NCI-H446 (cell line): ENCODE measurements at places on chromosomes 3 and 15.

DNA sequence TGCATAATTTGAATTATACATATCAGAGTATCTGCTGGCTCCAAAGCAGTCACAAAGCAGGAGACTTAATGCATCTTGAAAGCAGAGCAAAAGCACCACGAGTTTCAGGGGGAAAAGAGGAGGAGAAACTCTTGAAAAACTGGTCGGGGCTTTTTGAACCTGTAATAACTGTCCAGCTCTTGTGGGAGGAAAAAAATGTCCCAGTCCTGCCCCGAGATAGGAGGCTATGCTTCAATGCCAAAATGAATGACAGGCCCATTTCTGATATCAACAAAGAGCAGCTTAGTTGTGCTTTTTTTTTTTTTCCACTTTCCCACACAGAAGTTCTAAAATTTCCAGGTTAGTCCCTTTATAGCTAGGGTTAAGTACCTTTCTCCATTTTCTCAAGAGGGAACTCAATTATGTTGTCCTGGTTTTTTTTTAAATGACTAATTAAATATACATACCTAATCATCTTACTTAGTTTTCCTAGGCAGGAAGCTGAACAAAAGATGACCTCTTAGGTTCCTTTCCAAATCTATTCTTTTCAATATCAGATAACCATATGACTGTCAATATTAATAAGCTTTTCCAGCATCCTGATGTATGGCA lies 120.2 kb downstream of the TFDP2 start:
- no peak for DNase-seq

DNA sequence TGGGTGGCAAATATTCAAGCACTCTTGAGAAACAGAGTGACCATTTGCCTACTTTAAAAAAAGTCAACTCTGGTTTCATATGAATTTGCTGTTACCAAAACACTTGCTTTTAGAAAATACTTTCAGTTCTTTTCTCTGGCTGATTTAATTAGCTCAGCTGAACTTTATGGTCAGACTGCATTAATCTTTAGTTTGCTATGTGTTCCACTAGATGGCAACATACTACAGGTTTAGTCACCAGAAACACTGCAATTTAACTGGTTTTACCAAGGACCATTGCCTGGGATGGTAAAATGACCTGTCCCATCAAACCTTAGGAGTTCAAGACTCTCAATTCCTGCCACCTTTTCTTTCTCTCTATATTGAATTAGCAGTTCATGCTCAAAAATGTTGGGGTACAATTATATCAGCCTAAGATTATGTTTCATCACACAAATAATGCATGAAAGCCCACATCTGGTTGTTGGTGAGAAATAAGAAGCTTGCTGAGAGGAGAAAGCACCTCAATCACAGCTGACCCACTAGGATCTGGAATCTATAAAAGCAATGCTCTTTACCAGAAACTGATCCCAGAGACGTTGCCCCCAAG lies 14.2 kb downstream of the EIF4E3 start:
- DNase-seq = no peak

DNA sequence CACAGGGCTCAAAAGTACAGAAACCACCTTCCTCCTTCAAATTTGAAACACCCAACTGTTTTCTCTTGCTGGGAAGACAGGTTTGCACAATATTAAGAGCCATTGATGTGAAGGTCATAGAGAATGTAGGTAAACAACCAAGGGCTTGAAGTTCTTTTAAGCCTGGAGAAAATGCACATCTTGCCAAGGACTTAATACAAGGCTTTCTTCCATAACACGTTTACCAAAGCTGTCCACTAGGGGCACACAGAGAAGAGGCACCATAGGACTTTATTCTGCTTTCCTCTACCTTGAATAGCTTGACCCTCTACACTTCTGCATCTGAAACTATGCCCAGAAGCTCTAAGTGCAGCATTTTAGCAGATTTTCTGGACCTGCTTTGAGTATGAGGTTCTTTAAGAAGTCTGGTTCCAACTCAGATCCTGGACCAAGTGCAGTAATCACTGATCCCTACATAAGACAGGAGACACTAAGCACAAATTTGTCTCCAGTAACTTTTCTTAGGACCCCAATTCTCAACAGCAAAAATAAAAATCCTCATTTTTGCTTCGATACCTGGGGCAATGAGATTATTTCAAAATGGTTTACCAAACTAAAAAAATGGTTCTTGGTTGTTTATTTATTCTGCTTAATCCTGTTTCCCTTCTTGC lies 138.0 kb downstream of the FBN1 start:
- no peak for DNase-seq

DNA sequence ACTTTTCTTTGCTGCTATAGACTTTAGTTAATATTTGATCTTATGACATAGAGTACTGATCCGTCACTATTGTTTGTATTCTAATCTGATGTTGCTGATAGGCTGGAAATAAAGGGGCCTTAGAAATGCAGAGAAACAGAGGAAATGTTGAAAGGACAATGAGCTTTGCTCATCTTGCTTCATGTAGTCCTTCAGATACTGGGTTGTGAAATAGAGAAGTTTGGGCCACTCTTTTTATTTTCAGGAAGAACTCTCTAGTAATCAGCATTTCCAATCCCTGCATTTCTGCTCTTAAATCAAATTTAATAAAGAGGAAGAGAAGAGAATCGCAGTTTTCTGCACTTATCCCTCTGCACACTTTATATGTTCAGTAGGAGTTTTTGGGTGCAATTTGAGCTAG lies 192.8 kb upstream of the THBS1 start:
- DNase-seq = no peak

DNA sequence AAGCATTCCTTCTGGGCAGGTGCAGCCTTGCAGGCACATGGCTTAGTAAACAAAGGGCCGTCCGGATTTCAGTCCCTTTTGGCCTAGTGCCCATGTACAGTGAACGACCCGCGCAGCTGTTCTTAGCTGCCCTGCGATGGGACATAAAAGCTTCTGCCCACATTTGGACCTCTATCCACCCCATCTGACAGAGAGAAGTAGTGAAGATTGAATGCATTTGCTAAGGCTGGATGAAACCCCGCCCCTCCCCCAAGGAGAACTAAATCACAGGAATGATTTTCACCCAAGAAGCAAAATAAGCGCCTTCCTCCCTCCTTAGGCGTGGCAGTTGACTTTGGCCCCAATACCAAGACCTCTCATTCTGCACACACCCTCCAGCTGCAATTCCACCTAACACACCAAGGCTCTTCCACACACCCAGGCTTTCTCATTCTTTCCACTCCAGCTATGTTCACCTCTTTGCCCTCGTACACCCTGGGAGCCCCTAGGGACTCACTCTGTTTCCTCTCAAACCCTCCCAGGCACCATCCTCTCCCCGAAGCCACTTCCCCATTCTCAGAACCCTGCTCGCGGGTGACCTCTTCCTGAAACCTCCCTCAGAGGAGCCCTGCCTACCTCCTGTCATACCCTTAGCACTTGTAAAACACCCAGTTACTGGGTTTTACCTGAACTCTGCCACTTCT lies 14.1 kb upstream of the HRH1 start:
- no peak for DNase-seq

GRCh38 chr3:150372722-150373121 lies 35.4 kb upstream of the TSC22D2 start:
- DNase-seq = no peak

- no peak for DNase-seq
Observed at GRCh38 chr15:63476229-63476632, 28.2 kb upstream of the USP3 start.

DNA sequence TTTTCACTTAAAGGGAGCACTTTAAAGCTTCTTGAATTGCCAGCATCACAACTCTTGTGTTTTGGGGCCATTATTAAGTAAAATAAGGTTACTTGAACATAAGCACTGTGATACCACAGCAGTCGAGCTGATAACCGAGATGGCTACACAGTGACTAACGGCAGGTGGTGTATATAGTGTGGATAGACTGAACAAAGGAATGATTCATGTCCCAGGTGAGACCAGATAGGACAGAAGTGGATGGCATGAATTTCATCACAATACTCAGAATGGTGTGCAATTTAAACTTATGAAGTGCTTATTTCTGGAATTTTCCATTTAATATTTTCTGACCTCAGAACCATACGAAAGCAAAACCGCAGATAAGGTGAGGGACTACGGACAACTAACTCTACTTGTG lies 40.2 kb downstream of the PBRM1 start:
- no peak for DNase-seq

DNA sequence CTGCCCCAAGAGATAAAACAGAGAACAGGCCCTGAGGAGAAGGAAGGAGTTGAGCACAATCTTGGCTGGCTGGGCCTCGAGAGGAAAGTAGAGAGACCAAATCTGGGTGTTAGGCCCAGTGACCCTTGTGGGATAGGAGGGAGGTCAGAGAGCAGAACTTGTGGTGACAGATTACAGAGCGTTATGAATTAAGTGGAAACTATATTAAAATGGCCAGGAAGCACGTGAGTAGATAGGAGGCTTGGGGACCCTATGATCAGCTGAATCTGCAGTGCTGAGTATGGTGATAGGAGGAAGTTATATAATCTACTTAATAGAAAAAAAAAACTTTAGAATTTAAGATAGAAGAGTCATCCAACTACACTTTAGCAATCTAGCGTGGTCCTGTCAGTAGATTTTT lies 30.0 kb downstream of the ST6GAL1 start:
- DNase-seq = no peak

DNA sequence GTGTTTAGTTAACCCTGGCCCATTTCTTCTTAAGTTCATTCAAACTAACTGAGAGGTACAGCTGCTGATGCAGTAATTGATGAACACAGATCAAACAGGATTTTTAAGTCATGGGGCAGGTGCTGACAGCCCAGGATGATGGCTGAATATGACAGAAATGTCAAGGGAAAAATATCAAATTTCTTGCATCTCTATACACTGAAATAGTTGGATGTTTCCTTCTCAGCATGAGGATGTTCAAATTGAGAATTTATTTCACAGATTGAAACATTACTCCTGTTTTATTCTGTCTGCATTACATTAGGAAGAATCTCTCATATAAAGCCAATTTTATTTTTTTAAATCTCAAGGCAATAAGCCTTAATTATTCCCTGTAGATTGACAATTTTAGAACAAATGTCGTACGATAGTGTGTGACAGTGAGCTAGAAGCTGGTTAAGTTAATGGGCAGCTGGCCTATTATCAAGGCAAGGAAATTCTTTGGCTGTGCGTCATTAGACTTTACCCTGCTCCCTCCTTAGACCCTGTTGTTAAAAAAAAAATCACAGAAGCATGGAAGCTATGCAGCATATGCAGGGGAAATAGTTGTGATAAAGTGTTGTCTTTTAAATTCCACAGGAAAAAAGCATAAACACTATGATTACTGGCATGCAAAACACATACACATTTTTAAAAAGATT lies 183.8 kb upstream of the KCNMB2 start:
- DNase-seq = peak; percentile 76

DNA sequence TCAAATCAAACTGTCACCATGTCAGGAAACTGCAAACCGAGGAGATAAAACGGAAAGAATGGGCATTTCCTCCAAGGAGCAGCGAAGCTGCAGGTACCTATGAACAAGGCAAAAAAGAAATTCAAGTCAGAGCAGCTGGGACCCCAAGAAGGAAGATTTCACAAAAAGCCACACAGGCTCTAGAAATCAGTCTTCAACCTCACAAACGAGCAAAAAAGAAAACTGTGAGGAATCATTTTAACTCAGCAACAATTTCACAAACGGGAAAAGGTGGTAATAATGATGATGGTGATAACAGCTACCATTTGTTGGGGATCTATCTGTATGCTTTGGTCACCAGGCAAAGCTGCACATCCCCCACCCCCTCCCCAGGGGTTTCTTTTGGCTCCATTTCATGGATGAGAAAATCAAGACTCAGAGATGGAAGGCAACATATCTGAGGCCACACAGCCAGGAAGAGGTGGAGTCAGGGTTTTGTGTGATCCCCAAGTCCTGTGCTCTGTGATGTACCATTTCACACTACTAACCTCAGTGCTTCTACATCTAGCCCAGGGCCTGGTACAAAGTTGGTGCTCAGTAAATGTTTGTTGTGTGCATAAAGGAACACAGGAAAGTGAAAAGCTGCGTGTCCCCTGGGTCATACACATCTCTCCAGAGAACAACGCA lies 109.9 kb downstream of the IQSEC1 start:
- DNase-seq = no peak

- DNase-seq = no peak
Observed at GRCh38 chr15:25905140-25905539, 42.0 kb upstream of the ATP10A start.

- peak; percentile 59 for DNase-seq
Observed at GRCh38 chr3:143824735-143825385, 23.4 kb downstream of the SLC9A9 start.

DNA sequence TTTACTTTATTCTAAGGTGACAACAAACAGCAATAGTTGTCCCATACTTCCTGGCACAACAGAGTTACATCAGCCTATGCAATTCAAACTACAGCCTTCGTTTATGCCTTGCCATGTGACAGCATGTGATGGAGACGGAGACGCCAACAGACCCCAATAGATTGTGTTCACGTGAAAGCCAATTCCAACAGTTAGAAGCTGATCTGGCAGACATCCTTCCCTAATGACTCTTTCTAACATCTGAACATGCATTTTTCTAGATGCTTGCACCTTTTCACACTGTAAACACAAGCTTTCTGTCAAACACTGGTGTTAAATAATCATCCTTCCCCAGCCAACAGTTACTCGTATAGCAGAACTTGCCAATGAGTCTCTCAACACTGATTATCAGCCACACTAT lies 694.4 kb upstream of the ALCAM start:
- DNase-seq = peak; percentile 10

GRCh38 chr15:51377038-51377786 lies 35.8 kb downstream of the GLDN start:
- DNase-seq = no peak

GRCh38 chr3:143412084-143412483 lies 292.5 kb downstream of the CHST2 start:
- DNase-seq = no peak

DNA sequence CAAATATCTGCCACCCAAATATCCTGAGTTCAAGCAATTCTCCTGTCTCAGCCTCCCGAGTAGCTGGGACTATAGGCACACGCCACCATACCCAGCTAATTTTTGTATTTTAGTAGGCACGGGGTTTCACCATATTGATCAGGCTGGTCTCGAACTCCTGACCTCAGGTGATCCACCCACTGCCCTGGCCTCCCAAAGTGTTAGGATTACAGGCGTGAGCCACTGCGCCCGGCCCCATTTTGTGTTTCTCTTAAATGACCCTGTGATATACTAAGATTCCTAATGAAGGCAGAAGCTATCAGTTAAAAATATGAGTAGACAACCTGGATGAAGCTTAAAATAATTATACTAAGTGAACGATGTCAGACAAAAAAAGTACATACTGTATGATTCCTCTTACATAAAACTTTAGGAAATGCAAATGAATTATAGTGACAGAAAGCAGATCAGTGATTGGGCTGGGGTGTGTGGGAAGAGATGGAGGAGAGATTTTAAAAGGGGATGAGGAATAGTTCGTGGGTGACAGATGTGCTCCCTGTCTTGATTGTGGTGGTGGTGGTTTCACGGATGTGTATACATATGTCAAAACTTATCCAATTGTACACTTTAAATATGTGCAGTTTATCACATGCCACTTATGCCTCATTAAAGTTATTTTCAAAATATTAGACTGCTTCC lies 3.8 kb upstream of the KLHL40 start:
- DNase-seq = no peak

DNA sequence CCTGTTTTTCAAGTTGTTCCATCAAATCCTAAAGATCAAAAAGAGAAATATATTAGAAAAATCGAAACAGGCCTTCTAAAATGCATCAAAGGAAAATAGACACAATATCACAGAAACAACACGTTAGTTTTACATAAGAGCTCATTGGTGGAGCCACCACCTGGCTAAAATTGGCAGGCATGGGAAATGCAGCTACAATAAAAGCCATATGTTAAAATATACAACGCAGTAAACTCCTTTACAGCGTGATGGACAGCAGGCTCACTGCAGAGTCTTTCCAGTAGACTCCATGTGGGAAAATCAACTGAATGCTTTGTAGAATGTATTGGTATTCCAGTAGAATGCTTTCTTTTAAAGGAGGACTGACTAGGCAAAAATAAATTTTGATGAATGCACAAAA lies 40.9 kb upstream of the MYO5C start:
- DNase-seq = no peak
